ENCODE measurements at places on chromosomes 7 and 10. TPM values are rescaled to one million over a fixed set of nuclear protein-coding genes. Genes with fewer than 3 reads are reported as not detected.

SPDYE9 gene
- total RNA-seq: not detected

BICC1 gene
- not detected for total RNA-seq

TAS2R5 gene
- 0.99 TPM for total RNA-seq

ELOVL3 gene
- not detected for total RNA-seq

METTL27 gene
- 2.2 TPM for total RNA-seq

OR9A2 gene
- not detected for total RNA-seq

GNGT1 gene
- not detected for total RNA-seq

DNA sequence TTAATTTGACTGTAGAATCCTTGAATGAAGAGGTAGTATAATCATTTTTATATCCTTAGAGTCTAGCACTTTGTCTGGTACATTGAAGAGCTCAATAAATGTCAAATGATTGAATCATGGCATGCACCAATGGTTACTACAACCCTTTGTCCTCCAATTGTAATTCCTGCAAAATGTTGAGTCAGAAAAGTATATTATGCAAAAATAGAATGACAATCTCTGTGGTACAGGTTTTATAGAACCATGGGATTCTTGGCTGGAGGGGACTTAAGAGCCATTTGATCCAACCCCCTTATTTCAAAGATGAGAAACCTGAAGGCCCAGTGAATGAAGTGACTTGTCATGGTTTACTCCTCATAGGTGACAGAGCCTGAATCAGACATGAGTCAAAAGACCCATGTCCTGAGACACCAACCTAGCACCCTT, 30.9 kb upstream of the SMKR1 start:
- H3K27ac ChIP-seq: peak overlapping the region; percentile 48
- no peaks in the 10 kb centered on the region for H3K27me3 ChIP-seq
- peaks cover 12% of the 10 kb centered on the region for H3K4me1 ChIP-seq

DNA sequence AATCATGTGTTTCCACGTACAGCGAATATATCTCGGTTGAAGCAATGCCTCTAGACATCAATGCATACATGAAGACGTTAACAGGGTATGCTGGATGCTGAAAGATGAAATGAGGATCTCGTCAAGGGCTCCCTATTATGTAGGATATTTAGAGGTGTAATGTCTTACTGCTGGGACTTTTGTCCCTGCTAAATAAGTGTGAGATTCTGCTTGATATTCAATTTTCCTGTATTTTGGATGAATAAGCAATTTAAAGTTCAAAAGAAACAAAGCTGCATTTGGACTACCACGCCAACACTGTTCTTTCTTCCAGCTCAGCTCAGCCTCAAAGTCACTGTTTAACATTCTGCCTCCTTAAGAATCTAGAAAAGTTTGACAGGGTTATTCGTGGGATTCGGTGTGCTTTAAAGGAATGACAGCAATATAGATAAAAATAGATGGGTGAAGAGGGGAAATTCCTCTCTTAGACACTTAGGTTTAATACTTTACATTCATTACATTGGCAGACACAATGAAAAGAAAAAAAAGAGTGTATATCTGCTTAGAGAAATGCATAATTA, 110.1 kb upstream of the RHEB start:
- H3K36me3 ChIP-seq: peaks cover 7% of the 10 kb centered on the region
- H3K4me3 ChIP-seq: no peak overlapping the region
- no peaks in the 10 kb centered on the region for H3K27me3 ChIP-seq
- H3K27ac ChIP-seq: no peak overlapping the region
- no peak for DNase-seq

DNA sequence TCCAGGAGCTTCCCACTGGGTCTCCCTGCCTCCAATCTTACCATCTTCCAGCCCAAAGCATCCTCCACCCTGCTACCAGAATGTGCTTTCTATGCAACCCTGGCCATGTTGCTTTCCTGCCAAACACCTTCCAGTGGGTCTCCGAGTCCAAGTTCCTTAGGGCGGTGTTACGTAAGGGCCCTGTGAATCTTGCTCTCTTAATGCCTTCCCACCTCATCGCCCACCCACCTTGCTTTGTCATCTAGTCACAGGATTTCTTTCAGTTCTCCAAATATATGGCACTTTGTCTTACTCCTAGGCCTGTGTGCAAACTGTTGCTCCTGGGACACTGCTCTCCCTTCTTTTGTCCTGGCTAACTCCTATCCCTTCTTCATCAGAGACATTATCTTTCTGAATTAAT, 344.5 kb downstream of the RPS24 start:
- H3K4me3 ChIP-seq: no peak overlapping the region
- no peak for DNase-seq
- H3K36me3 ChIP-seq: no peaks in the 10 kb centered on the region
- H3K27ac ChIP-seq: no peak overlapping the region

GRCh38 chr7:110541962-110542361, 549.0 kb upstream of the LRRN3 start:
- DNase-seq: no peak
- no peak overlapping the region for H3K27ac ChIP-seq
- no peak overlapping the region for H3K4me3 ChIP-seq
- H3K36me3 ChIP-seq: no peaks in the 10 kb centered on the region
- no peaks in the 10 kb centered on the region for H3K4me1 ChIP-seq
- H3K27me3 ChIP-seq: no peaks in the 10 kb centered on the region

DNA sequence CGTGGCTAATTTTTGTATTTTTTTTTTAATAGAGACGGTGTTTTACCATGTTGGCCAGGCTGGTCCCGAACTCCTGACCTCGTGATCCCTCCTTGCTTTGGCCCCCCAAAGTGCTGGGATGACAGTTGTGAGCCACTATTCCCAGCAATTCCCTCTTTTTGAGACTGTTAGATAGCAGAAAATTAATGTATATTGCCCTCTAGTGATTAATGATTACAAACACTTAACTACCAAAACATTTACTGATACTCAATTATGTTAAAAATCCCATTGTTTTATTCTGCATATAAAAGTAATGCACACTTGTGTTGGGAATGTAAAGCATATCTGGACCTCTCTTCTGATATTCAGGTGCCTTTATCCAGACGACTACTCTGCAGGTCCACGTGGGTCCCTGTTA, 41.2 kb upstream of the COBL start:
- no peak overlapping the region for H3K4me3 ChIP-seq
- H3K27ac ChIP-seq: no peak overlapping the region
- no peaks in the 10 kb centered on the region for H3K27me3 ChIP-seq

- H3K4me3 ChIP-seq: no peak overlapping the region
- H3K27ac ChIP-seq: no peak overlapping the region
- no peaks in the 10 kb centered on the region for H3K36me3 ChIP-seq
- no peak for DNase-seq
- no peaks in the 10 kb centered on the region for H3K27me3 ChIP-seq
Observed at GRCh38 chr10:4633186-4633585, 192.8 kb upstream of the AKR1E2 start.

DNA sequence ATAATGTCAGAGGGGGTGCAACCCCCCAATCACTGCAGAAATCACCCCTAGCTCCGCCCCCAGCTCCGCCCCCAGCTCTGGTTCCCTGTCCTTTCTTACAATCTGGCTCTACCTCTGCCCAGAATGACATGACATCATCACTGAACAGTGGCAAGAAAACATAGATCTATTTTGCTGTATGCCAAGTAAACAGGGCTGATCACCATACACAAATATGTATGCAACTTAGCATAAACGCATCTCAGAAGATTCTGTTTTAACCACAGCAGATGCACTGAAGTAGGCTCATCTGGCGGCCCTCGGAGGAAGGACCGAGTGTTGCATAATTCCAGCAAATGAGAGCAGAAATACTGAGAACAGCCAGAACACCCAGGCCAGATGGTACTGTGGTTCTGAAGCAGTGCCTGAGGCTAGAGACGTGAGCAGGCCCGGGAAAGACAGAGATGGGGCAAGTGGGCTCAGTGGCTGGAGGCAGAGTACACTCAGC, 293.3 kb upstream of the KLF14 start:
- H3K4me1 ChIP-seq: peaks cover 86% of the 10 kb centered on the region
- no peaks in the 10 kb centered on the region for H3K27me3 ChIP-seq
- H3K36me3 ChIP-seq: peaks cover 28% of the 10 kb centered on the region
- DNase-seq: peak; percentile 52
- H3K27ac ChIP-seq: peak overlapping the region; percentile 74

DNA sequence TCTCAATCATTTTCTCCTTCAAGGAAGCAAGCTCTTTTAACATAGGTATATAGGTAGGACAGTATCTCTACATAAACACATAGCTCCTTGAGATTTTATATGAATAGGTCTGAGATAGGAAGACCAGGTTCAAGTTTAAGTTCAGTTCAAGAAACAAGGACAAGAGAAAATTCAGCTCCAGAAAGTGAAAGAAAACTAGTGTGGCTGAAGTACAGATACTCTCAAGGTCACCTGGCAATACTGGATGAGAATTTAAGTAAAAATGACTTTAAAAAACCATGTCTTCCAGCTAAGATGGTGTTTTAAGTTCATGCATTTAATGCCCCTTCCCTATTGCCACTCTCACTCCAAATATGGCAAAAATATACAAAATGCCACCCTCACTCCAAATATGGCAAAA, 91.3 kb downstream of the OSBPL3 start:
- H3K4me3 ChIP-seq: no peak overlapping the region
- H3K4me1 ChIP-seq: peaks cover 43% of the 10 kb centered on the region
- H3K36me3 ChIP-seq: peaks cover 26% of the 10 kb centered on the region
- H3K27ac ChIP-seq: no peak overlapping the region
- H3K27me3 ChIP-seq: no peaks in the 10 kb centered on the region

DNA sequence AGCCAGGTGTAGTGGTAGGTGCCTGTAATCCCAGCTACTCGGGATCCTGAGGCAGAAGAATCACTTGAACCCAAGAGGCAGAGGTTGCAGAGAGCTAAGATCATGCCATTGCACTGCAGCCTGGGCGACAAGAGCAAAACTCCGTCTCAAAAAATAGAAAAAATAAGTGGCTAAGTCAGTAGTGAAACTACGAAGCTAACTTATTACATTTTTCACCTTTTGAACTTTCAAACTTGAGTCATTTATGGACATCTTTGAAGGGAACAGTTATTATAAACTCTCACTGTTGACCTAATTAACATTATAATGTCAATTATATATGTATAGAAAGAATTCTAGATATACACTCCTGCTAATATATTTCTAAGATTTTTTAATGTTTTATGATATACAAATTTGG, 541.5 kb upstream of the C7orf33 start:
- H3K36me3 ChIP-seq: no peaks in the 10 kb centered on the region
- no peak overlapping the region for H3K4me3 ChIP-seq
- H3K4me1 ChIP-seq: no peaks in the 10 kb centered on the region

- no peaks in the 10 kb centered on the region for H3K4me1 ChIP-seq
- no peak for DNase-seq
- no peak overlapping the region for H3K27ac ChIP-seq
Observed at GRCh38 chr7:4655311-4655710, 26.8 kb upstream of the FOXK1 start.

DNA sequence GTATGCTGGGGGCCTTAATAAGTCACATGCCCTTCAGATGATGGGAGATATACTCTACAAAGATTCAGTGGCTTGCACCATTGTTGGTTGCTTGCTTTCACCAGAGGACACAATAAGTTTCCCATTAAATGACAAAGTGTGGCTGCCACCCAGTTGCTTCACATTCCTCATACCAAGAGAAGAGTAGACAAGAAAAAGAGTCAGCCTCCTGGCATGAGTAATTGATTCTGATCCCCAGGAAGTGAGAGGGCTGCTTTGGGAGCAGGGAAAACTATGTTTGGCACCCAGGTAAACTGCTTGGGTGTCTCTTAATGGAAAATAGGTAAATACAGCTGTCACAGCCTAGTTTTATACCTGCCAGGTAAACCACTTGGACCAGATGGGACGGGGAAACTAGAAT, 66.7 kb upstream of the IL6 start:
- H3K4me3 ChIP-seq: no peak overlapping the region

GRCh38 chr7:110400411-110400810, 690.5 kb upstream of the LRRN3 start:
- H3K36me3 ChIP-seq: no peaks in the 10 kb centered on the region
- no peak for DNase-seq
- H3K27ac ChIP-seq: no peak overlapping the region
- no peaks in the 10 kb centered on the region for H3K4me1 ChIP-seq

DNA sequence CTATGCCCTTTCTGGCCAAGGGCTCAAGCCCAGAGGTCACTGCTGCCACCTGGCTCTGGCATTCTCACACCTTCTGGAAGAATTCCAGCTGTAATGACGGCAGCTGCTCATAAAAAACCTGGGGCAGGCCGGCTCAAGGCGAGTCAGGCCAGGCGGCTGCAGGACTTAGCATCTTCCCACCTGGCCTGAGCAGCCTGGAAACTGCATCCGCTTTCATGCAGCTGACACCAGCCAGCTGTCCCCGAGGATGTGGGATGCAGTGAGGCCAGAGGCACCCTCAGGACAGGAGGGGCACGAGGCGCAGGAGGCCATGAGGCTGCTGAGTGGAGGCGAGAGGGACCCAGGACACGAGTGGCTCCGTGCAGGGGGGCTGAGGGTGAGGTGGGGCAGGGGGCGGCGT, 47.5 kb upstream of the ADGRA1 start:
- H3K27me3 ChIP-seq: peaks cover 2% of the 10 kb centered on the region
- no peaks in the 10 kb centered on the region for H3K4me1 ChIP-seq
- H3K27ac ChIP-seq: no peak overlapping the region
- no peak overlapping the region for H3K4me3 ChIP-seq

DNA sequence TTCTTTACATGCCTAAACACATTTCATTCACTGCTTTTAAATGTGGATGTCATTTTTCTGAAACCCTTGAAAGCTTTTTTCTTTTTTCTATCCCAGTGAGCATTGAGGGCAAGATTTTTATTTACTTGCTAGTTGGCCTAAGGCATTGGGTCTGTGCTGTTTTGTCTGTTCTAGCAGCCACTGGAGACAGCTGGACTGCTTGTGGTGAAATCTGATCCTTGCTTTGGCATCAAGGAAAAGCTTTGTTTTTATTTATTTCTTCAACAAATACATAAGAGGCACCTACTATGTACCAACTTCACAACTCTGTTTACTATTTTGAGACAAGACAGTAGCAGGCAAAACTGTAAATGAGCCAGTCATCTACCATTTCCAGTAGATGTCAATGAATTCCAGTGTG, 28.4 kb upstream of the PDLIM1 start:
- no peaks in the 10 kb centered on the region for H3K4me1 ChIP-seq
- peaks cover 2% of the 10 kb centered on the region for H3K27me3 ChIP-seq
- no peak for DNase-seq
- no peaks in the 10 kb centered on the region for H3K36me3 ChIP-seq
- H3K4me3 ChIP-seq: no peak overlapping the region

GRCh38 chr10:3427347-3427746, 254.8 kb upstream of the PITRM1 start:
- H3K36me3 ChIP-seq: no peaks in the 10 kb centered on the region
- peaks cover 7% of the 10 kb centered on the region for H3K4me1 ChIP-seq
- peaks cover 3% of the 10 kb centered on the region for H3K27me3 ChIP-seq
- H3K27ac ChIP-seq: no peak overlapping the region

DNA sequence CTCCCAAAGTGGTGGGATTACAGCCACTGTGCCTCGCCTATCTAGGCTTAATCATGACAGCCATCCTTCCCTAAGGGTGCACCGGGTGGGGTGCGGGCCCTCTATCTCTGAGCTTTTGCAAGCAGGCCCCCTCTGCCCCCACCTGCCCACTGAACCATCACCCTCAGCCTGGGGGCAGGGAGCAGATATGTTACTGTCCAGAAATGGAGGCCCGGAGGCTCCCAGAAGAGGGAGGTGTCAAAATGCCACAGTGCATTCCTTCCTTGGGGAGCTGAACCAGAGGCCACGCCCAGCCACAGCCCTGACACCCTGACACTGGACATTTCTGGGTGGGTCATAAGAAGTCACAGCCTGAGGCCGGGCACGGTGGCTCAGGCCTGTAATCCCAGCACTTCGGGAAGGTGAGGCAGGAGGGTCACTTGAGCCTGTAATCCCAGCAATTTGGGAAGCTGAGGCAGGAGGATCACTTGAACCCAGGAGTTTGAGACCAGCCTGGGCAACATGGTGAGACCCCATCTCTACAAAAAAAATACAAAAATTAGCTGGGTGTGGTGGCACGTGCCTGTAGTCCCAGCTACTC, 129.8 kb upstream of the TNRC18 start:
- no peak overlapping the region for H3K27ac ChIP-seq
- H3K4me3 ChIP-seq: no peak overlapping the region
- no peaks in the 10 kb centered on the region for H3K36me3 ChIP-seq
- peaks cover 28% of the 10 kb centered on the region for H3K4me1 ChIP-seq

Measured in activated naive CD4-positive, alpha-beta T cell treated with anti-CD3 and anti-CD28 coated beads for 36 hours (primary cell).